ENCODE measurements at places on chromosomes 5 and 9.

DNA sequence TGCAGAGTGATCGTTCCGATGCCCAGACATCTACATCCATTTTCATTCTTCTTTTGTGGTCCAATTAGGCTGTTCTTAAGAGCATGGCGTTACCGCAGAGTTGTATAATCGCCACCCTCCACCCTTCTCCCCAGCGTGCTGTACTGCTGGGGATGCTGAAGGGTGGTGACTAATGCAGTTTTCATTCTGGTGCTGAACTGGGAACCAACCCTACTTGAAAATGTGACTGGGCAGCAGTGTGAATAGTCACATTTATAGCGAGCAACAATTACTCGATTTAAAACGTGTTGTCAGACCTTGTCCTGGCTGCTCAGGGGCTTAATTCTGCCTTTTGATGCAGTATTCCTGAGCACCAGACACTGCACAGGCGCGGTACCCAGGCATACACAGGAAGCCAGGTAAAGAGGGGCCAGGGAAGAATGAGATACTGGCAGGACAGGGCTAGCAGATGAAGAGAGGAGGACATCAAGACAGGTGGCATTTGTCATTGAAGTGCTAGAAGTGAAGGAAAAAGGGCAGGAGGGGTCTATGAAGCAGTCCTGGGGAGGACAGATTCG lies 719 bp upstream of the ISCA1 start:
- no peak for DNase-seq

DNA sequence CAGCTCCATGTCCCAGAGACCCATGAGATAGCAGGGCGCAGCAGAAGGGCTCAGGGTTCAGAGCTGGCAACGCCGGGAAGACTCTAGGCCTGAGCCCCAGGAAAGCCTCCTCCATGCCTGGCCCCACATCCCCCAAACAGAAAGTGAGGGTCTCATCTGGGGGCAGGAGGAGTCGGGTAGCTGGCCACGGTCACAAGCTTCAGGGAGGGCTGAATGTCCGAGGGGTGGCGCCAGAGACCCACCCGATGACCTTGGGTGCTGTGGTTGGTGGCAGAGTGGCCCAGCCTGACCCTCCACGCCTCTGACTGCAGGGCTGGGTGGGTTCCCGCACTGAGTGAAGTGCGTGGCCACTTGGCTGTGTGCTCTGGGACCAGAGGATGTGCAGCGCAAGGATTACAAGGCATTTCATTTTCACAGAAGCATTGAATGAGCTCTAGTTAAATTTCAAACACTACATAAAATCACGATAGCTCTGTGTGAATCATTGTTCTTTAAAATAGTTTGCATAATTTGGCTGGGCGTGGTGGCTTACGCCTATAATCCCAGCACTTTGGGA lies 3.0 kb downstream of the C8G start:
- no peak for DNase-seq

GRCh38 chr5:27705661-27706060 lies 667.3 kb upstream of the CDH9 start:
- DNase-seq: no peak

- DNase-seq: no peak
These were observed 137.4 kb downstream of the DAB2IP start for GRCh38 chr9:121788686-121789366.

DNA sequence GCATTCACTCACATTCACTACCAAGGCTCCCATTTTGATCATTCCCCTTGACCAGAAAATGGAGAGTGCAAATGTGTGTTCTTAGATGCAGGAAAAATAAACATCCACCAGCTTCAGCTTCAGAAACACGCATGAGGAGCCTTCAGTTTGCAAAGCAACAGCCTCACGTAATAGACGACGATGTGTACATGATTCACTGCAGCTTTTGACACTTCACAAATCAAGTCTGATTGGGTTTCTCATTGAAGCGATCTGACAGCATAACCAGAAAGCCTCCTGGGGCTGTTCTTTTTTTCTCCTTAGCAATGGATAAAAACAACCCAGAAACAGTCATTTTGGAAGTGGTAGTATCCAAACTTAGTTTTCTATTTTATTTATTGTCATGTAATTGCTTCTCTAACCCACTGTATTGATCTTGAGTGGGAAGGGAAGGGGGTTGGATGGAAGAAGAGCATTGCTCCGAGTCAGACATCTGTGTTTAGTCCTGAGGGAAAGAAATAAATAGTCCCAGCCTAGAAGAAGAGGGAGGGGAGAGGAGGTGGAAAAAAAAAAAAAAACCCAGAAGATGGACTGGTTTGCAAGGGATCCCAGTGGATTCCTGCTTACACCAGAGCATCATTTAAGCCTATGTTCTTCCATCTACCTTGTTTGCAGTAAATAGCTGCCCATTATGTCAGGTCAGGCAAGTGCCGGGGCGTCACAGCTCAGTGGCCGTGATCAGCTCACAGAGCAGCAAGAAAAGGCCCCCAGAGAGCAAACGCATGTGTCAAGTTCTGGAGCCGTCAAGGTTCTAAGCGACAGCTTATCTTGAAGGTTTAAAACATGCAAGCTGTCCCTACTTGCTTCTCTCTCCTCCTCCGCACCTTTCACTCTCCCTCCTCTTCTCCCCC lies 190.2 kb upstream of the SNX2 start:
- DNase-seq: no peak
